ENCODE measurements at places on chromosomes 7 and 10.

- DNase-seq: no peak
Measured at GRCh38 chr10:49610458-49611165, 502 bp downstream of the SLC18A3 start.

DNA sequence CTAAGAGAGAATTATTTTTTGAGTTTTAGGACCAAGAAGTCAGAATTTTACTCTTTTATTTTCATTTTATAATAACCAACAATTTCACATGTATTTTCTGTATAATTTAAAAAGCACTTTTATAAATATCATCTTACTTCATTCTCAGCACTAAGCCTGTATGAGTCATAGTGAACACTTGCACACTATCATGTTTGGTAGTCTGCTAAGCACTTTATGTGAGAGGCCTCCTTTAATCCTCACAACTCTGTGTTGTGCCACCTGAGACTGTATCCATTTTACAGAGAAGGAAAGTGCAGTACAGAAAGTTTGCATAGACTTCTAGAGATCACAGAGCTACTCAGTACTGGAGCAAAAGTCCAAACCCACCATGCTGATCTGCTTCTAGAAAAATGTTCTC, 939.6 kb downstream of the NRG3 start:
- DNase-seq: no peak

DNA sequence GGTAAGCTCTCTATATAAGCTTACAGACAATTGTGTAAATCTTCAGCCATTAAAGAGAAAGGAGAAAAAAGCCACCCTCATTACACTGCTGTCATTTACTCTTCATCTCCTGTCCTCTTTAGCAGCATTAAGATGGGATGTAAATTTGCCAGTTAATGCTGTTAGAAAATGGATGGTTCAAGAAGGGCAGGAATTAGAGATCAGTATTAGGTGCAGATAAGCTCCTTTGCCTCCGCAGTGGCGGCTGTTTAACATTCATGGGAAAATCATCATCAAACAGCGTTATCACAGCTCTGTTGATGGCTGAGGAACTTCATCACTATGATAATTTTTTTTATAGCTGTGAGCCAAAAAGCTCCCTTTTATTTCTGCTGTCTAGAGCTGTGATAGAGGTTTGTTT, 61.8 kb upstream of the FAM204A start:
- no peak for DNase-seq

DNA sequence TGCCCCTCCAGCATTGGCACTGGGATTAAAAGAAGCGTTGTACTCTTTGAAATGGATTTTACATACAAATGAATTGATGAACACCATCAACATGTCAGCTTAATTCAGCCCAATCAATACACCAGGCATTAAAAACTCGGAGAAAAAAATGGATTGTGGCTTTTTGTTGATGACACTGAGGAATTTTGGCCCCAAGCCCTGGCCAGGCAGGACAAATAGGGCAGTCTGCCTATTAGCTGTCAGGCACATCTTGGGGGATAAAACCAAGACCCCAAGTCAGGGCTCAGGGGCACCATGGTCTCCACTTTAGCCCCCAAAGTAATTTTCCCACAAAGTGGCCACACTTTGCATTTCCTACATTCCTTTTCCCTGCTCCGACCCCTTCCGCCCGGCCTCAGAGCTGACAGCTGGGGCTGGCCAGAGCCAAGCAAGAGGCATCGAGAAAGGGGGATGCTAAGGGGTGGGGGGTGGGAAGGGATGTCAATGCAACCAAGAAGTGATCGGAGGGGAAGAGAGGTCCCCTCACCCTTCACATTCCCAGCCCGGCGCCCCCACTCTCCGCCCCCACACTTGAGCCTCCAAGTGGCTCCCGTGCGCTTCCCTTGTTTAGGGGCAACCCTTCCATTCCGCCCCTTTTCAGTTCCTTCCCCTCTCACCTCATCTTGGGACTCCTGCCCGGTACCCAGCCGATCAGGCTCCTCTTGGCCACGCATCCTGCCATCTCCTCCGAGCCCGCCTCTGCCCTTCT, 711 bp downstream of the HIP1 start:
- DNase-seq: no peak

- DNase-seq: no peak
Measured at GRCh38 chr7:70986297-70986696, 145.6 kb upstream of the GALNT17 start.

DNA sequence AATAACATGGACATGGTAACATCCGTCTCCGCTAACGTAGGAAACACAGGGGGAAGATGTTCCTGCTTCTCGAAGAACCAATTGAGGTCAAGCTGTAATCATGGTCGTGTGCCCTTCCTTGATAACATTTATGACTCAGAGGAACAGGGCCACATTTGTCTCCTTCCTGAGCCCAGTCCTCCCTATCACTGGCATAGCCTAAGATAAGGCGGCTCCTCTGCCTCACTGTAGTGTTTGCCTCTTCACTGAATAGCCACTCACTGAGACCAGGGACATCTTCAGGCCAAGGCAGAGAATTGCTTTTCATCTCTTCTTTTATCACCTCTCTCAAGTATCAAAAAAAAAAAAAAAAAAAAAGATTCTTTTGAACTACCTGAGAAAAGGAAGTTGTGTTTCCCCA, 5.4 kb upstream of the GRM8 start:
- no peak for DNase-seq

DNA sequence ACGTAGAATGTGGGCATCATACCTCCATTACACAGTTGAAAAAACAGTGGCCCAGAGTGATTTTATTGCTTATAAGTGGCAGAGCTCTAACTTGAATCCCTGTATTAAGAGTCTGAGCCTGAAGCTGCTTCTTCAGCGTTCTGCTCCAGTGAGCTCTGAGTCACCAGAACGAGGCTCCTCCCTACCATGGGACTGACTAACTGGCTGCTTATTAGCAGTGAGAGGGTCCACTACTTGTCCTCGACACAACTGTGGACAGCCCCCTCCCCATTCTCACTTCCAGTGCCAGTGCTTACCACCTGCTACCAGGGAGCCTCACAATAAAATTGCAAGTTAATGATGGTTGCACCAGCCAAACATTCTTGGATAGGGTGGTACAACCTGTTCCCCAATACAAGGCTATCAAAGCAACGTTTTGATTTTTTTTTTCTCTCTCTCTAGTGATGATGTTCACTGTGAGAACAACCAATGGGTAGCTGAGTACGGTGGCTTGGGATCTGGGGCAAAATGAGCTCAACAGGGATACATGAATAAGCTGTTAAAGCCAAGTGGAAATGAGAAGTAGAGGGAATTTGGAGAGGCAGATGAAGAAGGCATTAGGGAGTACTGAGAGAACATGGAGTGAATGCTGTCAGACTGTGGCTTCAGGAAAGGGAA, 2.7 kb upstream of the NRG3 start:
- no peak for DNase-seq

DNA sequence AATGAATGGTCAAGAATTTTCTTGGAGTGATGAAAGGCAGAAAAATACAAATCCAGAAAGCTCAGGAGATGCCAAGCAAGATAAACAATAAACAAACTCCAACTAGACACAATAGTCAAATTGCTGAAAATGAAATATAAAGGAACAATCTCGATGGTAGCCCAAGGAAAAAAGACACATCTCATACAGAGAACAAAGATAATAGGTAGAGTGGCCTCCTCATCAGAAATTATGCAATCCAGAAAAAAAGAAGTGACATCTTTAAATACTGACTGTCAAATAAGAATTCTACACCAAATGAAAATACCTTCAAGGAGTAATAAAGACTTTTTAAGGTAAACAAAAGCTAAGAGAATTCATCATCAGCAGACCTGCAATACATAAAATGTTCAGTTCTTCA, 150.4 kb downstream of the ANK3 start:
- no peak for DNase-seq

GRCh38 chr7:100949933-100950443, 654 bp downstream of the MUC3A start:
- DNase-seq: no peak

- no peak for DNase-seq
Measured at GRCh38 chr7:124462249-124462648, 303.3 kb downstream of the GPR37 start.

DNA sequence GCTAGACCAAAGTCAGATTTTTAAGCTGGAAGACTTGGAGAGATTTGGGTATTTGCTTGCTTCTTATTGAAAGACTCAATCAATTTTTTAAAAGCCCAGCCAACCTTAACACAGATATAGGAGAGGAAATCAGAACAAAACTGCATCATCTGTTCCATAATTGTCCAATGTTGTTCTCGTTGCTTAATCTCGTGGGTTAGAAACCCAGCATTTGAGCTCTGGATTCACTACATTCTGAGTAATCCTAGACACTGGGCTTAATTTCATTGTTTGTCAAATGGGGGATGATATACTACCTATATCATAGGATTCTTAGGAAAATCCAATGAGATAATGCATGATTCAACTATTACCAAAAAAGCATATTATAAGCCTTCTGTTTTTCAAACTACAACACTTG, 48.9 kb downstream of the CALD1 start:
- no peak for DNase-seq

DNA sequence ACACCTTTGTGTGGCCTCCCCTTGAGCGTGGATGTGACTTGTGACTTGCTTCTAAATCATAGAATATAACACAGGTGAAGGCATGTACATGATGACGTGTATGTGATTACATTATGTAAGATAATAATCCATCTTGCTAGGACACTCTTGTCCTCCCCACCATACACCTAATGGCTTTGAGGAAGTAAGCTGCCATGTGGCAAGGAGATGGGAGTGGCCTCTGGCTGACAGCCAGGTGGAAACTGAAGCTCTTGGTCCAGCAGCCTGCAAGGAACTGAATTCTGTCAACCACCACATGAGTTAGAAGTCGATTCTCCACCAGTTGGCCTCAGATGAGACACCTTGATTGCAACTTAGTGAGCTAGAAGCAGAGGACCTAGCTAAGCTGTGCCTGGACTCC, 67.4 kb upstream of the ELN start:
- DNase-seq: peak; percentile 25

GRCh38 chr7:46746695-46747687, 825.9 kb upstream of the IGFBP3 start:
- no peak for DNase-seq

DNA sequence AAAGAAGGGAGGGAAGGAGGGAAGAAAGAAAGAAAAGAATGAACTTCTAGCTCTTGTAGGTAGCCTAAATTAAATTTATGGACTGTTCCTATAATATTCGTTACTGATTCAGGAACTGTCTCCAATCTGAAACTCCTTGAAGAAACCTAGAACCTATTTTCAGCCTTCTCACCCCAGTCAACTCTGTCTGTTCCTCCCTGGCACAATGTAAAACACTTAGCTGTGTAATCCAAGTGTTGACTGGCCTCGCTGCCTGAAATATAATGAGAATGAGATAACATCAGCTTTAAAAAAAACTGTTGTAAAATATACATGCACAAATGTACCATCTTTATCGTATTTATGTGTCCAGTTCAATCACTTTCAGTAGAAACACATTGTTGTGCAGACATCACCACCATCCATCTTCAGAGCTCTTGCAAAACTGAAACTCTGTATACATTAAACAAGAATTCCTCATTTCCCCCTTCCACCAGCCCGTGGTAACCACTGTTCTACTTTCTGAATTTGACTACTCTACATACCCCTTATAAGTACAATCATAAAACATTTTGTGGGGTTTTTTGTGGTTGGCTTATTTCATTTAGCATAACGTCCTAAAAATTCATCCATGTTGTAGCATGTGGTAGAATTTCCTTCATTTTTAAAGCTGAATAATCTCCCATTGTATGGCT, 6.3 kb upstream of the C7orf33 start:
- no peak for DNase-seq

- DNase-seq: no peak
Measured at GRCh38 chr10:97580421-97581367, 3.5 kb upstream of the HOGA1 start.

DNA sequence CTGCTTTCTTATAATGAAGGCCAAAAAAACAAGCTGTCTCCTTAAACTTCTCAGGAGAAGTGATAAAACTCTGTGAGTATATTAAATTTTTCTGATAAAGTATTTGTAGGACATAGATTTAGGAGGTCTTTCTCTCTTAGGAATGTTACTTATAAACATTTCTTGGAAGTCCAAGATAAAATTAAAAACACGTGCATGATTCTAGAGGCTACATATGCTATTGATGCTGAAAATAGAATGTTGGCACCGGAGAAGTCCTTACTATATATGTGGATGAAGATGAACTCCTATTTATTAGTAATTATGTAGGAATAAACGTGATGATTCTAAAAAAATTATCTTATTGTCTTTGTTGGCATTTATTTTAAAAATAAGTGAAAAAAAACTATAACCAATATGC, 241.3 kb upstream of the LRRTM3 start:
- no peak for DNase-seq

DNA sequence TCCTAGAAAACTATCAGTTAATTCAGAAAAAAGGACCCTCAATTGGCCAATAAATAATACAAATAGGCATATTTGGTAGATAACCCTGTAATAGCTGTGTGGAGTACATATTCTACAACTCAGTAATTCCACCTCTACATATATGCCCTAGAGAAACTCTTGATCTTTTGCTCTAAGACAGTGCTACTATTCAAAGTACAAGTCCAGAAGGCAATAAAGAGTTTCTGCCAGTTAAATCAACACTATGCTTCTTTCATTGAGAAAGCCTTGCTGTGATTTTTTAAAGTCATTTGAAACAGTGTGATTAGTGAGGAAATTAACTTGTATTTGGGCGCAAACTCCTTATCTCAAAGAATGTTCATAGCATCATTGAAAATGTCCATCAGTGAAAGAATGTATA, 75.6 kb downstream of the ZNRF2 start:
- no peak for DNase-seq

DNA sequence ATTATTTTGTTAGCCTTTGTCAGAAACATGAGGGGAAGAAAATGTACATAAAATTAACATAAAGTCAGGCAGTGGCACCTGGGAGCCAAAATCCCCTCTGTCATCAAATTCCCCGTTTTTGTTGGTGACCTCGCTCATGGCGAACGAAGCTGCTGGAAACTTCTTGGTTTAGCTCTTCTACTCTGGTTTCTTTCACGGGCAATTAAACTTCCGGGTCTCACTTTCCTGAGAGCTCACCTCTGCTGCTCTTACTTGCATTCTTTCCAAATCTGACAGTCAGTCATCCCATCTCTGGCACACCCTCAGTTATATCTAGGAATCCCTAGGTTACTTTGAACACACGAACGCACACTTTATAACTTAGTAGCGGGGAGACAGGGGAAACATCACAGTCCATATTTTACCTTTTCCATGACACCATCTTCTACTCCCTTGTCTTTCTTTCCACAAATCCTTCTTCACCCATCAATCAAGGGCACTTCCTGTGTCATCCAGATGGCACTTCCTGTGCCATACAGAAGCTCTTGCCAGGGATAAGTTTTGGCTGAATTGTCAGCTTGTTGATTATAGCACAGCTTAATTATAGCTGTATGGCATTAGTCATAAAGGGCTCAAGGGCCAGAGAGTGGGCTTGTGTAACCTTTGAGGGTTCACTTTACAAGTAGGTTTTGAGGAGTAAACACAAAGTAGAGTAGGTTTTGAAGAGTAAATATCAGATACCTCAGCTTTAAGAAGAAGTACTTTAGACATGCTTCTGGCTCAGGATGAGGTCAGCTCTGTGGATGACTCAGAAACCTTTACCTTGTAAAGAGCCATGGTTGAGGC, 105.1 kb downstream of the GATA3 start:
- DNase-seq: no peak

DNA sequence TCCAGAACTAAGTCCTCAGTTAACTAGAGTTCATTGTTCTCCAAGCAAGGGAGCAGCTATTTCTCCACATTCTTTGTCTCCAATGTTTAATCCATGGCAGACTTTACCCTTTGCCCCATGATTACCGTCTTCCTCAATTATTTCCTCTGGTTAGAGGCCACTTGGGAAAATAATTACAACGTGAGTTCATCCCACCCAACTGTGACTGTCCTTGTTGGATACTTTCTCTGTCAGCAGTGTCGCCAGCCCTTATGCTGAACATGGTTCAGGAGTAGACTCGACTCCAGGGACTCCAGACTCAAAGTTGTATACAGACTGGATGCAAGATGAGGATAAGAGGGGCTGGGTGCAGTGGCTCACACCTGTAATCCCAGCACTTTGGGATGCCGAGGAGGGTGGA, 17.1 kb upstream of the SEPHS1 start:
- DNase-seq: no peak

All from stimulated activated effector memory CD8-positive, alpha-beta T cell treated with anti-CD3 and anti-CD28 coated beads, Interleukin-12 subunit alpha, Interleukin-12 subunit beta, amount 100 ng/mL, for 72 hours (primary cell).